ENCODE measurements at places on chromosomes 2 and 18.
A peak's percentile ranks its signal among the peaks of the same experiment; 100 is the strongest.

DNA sequence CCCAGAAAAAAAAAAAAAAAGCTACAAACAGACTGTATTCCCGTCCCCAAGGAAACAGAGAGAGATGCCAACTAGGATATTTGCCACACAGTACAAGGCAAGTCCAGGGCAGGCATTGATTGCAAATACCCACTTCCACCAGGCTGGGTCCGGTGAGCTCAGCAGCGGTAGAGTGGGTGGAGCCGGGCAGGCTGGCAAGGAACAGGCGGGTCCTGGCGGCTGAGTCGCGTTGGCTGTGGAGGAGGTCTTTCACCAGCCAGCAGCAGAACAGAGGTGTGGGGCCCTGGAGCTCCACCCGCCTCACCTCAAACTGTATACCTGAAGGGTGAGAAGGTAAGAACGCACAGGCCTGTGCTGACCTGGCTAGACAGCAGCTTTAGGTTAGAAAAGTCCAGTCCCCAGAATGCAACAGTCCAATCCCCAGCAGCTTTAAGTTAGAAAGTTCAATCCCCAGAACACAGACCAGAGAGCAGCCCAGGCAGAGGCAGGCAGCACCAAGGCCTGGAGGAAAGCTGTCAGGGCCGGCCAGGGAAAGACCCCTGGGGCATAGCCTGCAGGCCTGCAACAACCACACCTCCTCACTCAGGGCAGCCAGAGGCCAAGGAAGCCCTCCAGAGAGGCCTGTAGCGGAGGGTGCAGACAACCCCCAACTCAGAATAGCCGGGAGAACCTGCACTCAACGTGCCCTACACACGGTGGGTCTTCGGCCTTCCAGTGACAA lies 21.9 kb upstream of the MTERF4 start:
- peak; percentile 41 for DNase-seq

- no peak for DNase-seq
Measured at GRCh38 chr2:9330612-9331270, 92.6 kb downstream of the ITGB1BP1 start.

- no peak for DNase-seq
Measured at GRCh38 chr18:37438417-37439180, 127.0 kb downstream of the CELF4 start.

- DNase-seq: no peak
Measured at GRCh38 chr2:25368660-25369059, 26.9 kb upstream of the DNMT3A start.

- DNase-seq: no peak
Measured at GRCh38 chr2:46487667-46488335, 8.4 kb downstream of the TMEM247 start.

DNA sequence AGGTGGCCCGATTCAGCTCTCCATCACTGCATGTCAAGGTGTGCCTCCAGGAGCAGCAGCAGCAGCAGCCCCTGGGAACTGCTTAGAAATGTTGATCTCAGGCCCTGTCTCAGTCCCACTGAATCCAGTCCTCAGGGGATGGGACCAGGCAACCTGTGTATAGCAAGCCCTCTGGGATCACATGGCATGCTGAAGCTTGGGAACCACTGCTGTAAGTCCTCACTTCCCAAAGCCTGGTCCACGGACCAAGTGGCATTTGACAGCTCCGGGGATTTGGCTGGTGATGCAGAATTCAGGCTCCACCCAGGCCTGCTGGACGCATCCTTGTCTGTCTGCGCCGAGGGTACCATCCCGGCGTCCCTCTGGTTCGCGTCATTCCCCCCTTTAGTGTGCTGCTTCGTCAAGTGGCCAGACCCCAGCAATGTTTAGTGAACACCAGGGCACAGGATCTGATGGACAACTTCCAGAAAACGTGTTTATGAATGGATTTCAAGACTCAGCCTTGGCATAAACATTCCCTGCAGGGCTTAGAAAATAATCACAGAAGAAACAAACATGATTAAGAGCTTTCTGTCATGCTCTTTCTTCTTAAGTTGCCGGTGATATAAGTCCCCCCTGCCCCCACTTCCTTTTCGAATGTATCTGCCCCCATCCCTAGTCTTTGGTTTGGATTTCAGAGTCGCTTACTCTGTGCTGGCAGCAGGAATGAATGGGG lies 234.0 kb downstream of the GBX2 start:
- DNase-seq: no peak

GRCh38 chr18:44589693-44590355 lies 90.9 kb upstream of the SETBP1 start:
- DNase-seq: no peak

DNA sequence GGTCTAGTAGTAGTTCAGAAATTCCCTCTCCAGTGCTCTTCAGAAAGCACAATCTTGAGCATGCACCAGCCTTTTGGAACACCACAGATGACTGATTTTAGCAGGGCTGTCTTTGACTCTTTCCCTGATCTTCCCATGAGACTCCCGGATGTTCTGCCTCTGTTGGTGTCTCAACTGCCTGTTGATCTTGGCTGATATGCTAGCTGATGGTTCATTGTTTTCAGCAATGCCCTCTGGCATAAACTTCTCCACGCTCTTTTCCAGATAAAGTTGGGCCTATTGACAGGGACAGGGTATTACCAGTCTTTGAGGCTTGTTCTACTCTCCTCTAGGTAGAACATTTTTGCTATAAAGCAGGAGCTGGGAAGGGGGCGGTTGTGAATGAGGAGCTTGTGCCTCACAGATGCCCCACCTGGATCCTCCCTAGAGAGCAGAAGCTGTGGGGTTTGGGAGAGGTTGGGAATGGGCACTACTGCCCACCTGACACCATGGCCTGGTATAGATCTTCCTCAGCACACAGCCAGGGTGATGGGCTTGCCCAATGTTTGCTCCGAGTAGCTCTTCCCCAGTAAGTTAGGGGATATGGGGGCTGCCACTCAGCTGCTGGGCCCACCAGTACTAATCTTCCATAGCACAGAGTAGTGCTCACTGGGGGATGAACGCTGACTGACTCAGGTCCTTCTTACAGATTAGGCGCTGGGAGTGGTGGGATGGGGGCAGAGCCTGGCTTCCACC lies 111.3 kb downstream of the PTGR3 start:
- DNase-seq: no peak

DNA sequence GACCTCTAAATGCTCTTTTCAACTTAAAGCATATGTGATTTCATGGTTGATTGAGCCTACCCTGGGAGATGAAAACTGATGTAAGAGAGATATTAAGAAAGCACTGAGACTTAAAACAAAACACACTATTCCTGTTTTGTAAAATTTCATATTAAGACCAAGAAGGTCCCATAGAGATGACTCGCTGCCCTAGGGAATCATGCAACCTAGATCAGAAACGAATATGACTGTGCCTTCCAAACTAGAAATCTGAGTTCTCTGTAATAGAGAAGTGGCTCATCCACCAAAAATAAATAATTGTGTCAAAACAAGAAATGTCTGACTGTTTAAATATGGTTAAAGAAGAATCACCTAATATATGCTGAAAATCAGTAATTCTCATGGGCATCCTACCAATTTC lies 776.8 kb upstream of the SOX11 start:
- DNase-seq: no peak

Data from caudate nucleus (tissue), 63 donors.